Right forelimb (tissue), 1 donor: ENCODE measurements at places on chromosomes 6 and 20.

DNA sequence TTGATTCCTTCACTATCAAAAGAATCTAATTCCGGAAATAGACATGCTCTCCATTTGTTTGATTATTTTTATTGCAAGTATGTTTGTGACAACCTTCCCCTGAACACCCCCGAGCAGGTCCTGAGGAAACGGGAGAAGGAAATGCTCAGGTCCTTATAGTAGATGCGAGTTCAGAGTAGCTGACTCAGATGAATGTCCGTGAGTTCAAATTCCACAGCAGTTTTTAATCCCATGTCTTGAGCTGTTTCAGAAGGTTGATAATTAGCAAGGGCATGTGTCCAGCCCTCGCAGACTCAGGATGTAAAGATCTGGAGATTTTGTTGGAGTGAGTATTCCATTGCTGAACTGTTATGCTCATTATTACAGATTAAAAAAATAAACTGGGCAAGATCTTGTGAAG lies 169.3 kb downstream of the BCAS1 start:
- DNase-seq: no peak

- DNase-seq: no peak
Measured at GRCh38 chr20:37185686-37186085, 6.3 kb upstream of the MROH8 start.

GRCh38 chr20:3349786-3350185 lies 57.7 kb downstream of the DNAAF9 start:
- DNase-seq: no peak

- DNase-seq: no peak
Measured at GRCh38 chr20:7859356-7859802, 80.9 kb downstream of the HAO1 start.

GRCh38 chr6:69456086-69456485 lies 340.7 kb downstream of the LMBRD1 start:
- DNase-seq: no peak

DNA sequence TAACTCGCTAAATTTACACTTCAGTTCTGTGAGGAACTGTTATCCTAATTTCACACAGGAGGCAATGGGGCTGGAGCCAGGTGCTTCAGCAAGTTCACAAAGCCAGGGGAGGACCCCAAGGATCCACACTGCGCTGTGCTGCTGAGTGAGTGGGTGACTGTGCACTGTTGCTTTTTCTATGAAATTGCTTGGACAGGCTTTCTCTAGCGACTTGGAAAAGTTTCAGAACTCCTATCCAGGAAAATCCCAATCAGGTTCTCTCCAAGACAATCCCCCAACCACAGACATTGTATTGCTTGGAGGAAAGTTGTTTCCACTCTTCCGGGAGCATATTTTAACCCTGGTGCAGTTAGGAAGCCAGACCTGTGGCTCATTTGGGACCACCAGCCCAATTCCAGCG lies 175.9 kb upstream of the CST7 start:
- peak; percentile 35 for DNase-seq
